ENCODE measurements at places on chromosomes 11 and 22.

DNA sequence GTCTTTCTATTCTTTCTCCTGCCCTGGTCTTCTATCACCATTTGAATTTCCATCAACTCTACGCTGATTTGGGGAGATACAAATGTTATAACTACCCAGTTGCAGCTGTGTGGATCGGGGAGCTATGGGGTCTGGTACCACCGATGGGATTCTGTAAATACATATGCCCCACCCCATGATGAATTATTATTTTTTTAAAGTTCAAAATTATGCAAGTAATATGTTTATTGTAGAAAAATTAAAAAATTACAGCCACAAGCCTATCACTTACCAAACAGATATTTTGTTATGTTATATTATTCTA is 52.4 kb upstream of the CLMP start:
- DNase-seq, result no peak

DNA sequence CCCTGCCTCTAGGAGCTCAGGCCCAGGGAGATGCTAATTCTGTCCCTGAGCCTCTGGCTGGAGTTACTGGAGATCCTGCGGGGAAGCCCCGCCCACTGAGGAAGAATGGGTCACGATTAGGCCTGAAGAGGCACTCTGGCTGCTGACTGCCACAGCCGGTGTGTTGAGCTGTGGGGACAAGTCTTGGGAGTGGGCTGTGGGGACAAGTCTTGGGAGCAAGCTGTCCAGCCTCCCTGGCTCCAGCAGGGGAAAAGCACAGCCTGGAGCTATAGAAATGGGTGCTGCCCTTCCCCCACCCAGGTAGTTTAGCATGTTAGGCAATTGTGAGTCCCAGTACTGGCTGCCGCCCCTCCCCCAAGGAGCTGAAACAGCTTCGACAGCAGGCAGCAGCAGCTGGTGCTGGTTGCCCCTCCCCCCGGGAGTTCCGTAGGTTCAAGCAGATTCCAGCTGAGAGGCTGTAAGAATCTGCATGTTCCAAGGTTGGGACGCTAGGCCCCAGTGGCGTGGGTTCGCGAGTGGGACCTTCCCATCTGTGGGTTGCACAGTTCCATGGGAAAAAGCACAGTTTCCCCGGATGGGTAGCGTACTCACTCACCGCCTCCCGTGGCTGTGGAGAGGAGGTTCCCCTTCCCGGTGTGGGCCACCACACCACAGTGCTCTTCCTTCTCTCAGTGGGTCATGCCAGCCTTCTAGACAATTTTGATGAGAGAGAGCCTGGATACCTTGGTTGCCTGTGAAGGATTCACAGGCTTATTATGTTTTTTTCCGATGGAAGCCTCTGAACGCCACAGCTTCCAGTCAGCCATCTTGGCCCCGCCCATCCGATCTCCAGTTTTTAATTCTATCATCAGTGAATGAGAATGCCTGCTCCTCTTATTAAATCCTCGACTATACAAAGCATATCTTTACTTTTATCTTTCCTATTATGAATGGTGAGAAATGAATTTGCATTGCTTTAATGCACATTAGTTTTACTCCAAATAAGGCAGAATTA is 61.5 kb downstream of the MSANTD4 start:
- peak; percentile 74 for DNase-seq

DNA sequence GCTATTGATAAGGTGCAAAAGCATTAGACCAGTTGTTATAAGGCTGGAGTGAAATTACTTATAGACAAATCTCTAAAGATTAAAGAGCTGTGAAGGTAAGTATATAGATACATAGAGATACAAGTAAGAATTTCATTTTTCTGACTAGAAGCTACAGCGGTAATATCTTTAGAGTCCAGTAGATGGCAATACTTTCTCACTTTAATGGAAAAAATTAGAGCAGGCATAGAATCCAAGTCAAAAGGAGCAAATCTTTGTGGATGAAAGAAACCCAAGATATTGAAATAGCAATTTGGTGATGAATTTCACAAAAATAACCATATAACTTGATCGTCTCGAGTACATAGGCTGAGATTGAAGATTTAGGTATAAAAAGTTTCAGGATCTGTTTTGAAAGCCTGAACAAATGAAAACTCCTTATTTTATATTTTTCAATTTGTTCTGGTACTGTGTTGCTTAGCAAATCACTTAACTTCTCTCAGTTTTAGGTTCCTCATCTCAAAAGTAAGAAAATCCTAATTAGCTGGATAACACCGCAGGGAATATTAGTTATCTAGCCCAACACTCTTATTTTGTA is 81.9 kb downstream of the UVRAG start:
- peak; percentile 58 for DNase-seq

GRCh38 chr11:62832336-62833234 is at the start of gene TEX54:
TSS of gene TEX54 (minus strand) at chr11:62832841.
- no peak for DNase-seq

- no peak for DNase-seq
Measured at GRCh38 chr11:129237880-129238638, 45.9 kb upstream of the ARHGAP32 start.

DNA sequence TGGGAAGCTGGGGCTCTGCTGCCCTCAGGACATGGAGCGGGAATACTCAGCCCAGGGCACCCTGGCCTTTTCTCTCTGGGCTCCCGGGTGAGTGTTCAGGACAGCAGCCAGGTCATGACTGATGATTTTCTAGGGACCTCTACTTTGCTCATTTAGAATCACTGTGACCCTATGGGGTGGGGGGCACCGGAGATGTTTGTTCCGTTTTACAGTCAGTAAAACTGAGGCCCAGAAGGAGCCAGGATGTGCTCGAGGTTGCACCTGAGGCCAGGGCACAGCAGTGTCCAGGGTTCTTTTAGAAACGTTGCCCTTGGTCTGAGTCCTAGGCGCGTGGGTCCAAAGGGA is 48.1 kb downstream of the SMIM38 start:
- DNase-seq, result no peak

GRCh38 chr11:68354148-68354872 is 41.9 kb downstream of the LRP5 start:
- DNase-seq, result no peak

DNA sequence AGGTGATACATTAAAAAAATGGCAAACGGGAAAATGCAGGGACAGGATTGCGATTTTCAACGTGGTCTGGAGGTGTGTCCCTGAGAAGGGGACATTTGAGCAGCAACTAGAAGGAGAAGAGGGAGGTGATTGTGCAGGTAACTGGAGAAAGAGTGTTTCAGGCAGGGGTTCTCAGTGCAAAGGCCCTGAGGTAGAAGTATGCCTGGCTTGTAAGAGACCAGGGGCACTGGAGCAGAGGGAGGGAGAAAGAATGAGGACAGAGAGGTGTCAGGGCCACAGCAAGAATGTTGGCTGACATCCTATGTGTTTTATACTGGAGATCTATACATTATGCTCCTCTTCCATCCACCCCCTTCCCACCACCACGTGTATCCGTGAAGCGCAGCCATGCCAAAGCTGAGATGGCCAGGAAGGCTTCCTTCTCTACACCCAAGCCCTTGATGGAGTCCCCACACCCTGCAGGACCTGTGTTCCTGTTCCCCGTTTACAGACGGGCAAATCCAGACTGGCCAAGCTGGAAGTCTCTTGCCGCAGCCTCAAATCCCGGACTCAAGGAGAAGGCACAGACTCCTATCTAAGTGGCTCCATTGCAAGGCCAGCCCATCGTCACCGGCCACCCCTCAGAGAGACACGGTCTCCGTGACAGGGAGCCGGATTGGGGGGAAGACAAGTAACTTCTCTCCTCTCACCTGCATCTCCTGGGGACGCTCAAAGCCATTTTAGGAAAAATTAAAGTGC is 416.1 kb downstream of the MN1 start:
- no peak for DNase-seq

GRCh38 chr22:46800102-46800857 is 37.8 kb downstream of the TBC1D22A start:
- no peak for DNase-seq

GRCh38 chr11:47797633-47798032 is 30.5 kb upstream of the FNBP4 start:
- no peak for DNase-seq

DNA sequence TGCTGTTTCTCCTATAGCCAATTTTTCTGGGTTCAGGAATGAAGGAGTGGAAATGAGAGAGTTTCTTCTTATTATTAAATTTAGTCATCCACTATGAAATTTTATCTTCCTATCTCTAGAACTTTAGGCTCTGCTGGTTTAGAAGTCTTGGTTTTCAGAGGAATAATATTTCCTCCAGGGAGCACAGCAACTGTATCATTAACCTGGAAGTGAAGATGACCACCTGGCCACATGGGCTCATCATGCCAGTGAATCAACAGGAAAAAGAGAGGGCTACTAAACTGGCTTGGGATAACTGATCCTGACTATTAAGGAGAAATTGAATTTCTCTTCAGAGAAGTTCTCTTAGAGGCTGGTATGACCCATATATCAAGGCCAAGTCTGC is 44.4 kb downstream of the ADM start:
- DNase-seq, result no peak

DNA sequence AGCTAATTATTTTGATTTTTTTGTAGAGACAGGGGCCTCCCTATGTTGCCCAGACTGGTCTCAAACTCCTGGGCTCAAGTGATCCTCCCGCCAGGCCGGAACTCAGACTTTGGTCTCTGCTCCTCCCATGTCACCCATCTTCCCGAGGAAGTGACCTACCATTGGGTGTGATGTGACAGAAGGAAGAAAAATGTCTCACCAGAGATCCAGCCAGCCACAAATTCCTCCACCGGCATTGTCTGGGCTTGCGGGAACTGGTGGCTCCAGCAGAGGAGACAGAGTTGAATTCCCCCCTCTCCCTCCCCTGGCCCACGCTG is 772 bp downstream of the SLC25A45 start:
- no peak for DNase-seq

- no peak for DNase-seq
Measured at GRCh38 chr11:86934926-86935579, 20.1 kb downstream of the FZD4 start.

- no peak for DNase-seq
Measured at GRCh38 chr11:43930868-43931716, 11.3 kb upstream of the C11orf96 start.

DNA sequence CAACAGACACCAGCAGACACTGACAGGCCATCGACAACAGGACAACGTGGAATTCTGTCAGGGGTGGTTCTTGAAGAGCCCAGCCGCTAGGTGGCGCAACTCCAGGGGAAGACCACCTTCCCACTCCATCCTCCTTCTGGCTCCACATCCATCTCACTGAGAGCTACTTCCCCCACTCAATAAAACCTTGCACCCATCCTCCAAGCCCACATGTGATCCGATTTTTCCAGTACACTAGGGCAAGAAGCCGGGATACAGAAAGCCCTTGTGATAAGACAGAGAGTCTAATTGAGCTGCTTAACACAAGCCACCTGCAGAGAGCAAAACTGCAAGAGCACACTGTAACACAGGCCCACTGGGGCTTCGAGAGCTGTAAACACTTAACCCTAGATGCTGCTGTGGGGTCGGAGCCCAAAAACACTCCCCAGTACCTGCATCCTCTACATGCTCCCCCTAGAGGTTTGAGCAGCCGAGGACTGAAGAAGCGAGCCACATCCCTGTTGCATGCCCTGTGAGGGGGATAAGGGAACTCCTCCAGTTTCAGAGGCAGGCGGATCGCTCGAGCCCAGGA is 11.5 kb upstream of the RAB39A start:
- peak; percentile 17 for DNase-seq

GRCh38 chr11:117143390-117143789 is 697 bp upstream of the PAFAH1B2 start:
- DNase-seq, result peak; percentile 71

DNA sequence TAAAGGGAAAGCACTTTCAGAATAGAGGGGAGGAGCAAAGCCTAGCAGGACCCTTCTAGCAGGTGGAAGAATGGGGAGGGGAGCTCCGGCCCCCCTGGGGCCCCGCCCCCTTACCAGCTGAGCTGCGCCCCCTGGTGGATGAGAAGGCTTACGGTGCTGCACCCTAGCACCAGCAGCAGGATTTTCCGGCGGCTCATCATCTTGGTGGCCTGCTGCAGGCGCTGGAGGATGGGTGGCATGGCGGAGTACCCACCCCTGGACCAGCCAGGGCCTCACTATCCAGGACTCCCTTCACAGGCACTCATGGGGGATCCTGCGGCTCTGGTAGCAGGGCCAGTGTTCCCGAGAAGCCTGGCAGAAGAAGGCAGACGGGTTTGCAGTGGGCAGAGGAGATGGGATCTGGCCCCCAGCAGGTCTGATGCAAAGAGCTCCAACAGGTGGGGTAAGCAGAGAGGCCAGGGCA is 3.8 kb downstream of the GAL3ST3 start:
- DNase-seq, result peak; percentile 85

DNA sequence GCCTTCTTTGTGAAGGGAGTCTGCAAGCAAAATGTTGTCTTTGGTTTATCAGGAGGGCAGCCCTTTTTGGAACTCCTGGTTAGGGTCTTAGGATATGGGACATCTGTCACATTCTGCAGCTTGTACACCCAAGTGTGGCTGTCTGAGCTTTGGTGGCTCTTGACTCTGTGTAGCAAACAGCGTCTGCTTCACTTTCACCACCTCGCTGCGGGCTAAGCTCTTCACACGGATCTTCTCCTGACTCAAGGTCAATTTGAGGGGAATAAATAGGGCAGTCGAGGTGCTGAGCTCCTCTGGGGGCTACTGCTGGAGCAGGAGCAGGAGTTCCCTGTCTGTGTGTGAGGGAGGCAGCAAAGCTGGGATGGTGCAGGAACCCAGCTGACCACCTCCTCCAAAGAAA is 10.6 kb downstream of the MICAL2 start:
- DNase-seq, result no peak

- no peak for DNase-seq
Measured at GRCh38 chr11:65976216-65977176, 15.0 kb downstream of the SART1 start.

- no peak for DNase-seq
Measured at GRCh38 chr22:42714768-42715390, 5.8 kb downstream of the A4GALT start.

DNA sequence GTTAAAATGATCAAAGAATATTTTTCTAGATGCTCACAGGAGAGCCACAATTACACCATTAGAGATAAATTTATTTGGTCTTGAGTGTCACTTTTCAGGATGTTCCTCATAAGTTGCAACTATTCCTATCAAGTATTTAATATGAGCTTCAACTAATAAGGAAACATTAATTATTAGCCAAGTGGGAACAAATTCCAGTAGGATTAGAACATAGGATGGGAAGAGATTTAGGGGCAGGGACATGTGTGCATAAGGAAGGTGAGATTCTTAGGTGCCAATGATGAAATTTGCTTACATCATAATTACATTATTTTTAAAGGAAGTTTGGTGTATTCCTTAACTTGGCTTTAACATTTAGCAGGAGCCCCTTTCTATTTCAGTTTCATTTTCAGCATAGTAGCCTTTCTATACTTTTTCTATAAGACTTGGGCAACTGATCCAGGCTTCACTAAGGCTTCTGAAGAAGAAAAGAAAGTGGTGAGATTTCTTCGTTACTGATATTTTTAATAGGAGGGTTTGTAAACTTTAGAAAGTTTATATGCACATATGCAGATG is 38.8 kb downstream of the CSRP3 start:
- no peak for DNase-seq

- no peak for DNase-seq
Measured at GRCh38 chr11:96014217-96014616, 90.3 kb upstream of the MTMR2 start.
